Stimulated activated CD4-positive, alpha-beta T cell treated with anti-CD3 and anti-CD28 coated beads, Interleukin-1b, Interleukin-23, amount 100 ng/mL, for 24 hours (primary cell): ENCODE measurements at places on chromosomes 12 and 14.

DNA sequence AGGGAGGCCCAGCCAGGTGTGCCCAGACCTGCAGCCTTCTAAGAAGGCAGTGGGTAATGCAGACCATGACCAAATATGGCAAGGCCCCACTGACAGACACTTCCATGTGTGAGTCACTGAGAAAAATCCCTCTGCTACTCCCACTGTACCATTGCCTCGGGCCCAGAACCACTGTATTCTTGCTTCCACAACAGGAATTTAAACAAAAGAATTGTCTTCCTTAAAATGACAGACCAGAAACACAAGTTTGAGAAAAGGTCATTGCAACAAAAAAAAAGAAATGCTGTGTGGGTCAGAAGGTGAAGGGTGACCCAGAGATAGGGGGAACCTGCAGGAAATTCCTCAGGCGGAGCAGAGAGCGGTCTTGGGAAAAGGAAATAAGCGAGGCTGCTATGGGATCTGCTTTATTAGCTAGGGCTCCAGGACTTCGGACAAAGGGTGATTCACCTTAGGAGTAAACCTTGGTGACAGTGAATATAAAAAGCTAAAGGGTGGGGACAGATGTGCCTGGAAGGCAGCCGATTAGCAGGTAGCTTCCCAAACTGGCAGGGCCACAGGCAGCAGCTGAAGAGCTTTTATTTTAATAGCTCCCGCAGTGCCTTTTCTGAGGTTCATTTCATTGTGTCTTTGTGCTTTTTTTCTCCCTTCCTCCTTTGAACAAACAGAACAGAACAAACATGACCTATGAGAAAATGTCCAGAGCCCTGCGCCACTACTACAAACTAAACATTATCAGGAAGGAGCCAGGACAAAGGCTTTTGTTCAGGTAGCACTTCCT, 185.3 kb upstream of the BCL2L14 start:
- no peak for DNase-seq

GRCh38 chr12:85266356-85266755, 13.7 kb upstream of the ALX1 start:
- no peak for DNase-seq

DNA sequence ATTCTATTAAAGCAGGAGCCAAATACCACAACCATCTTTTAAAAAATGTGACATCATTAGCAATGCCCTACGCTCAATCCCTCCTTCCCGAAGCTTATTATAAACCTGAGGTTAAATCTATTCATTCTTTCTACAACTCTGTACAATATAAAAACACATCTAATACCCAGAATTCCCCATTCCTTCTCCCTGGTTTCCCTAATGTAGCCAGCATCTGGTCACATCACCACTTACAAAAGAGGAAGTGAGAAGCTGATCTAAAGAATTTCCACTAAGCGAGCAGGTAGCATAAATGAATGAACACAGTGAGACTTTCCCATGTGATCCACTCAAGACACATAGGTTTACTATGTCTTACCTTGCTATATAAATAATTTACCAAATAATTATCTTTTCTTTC, 90.4 kb downstream of the LRP6 start:
- no peak for DNase-seq

GRCh38 chr12:22709292-22709691, 84.3 kb downstream of the ETNK1 start:
- DNase-seq, result no peak

GRCh38 chr12:70576341-70577282, 60.6 kb downstream of the PTPRB start:
- no peak for DNase-seq

DNA sequence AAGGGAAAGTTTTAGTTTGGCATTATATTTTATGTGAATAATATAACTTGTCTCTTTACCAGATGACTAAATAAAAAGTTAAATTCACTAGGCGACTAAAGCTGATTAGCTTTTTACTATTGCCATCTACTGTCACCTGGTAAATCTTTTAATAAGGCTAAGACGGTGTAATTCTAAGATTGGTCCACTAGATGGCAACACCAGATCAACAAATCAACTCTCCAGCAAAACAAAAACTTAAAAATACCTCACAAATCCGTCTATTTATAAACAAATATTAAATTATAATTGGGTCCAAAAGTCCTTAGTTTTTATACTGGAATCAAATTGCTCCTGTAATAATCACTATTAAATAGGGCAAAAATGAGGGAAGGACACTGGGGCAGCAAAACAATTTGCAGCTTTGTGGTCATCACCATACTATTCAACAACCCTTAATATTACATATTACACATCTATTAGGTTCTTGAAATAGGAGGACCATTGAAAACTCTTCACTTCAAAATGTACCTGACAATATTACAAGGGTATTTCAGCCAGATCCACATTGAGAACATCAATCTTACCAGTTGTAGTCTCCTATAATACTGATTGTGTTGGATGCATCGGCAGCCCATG, 47.9 kb downstream of the GALC start:
- no peak for DNase-seq
